ENCODE measurements at places on chromosomes 5 and 9.

GRCh38 chr9:128611600-128612394 lies 44.9 kb downstream of the DYNC2I2 start:
- DNase-seq: no peak

DNA sequence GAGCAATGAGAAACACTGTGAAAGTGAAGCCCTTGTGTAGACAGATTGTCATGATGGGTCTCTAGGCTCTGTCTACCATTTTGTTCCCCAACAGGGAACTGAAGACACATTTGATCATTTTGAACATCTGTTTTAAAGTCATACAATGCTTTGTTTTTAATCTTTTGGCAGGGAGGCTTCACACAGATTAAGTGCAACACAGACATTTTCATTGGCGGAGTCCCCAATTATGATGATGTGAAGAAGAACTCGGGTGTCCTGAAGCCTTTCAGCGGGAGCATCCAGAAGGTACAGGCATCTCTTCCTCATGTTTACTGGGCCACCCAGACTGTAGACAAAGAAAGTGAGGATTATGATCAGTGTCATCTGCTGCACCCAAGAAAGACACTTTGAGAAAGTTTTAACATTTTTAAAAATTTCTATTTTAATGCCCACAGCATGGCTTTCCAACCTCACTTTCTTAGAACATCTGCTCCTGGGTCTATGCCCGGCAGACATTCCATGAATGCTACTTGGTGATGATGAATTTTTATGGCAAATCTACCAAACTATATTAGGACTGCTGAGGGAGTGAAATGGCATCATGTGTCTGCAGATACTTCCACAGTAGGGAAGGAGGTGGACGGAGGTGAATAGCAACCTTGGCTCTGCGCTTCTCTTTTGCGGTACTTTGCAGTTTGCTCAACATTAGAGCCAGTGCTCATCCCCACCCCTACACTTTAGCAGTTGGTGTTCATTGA lies 121.3 kb downstream of the LIFR start:
- no peak for DNase-seq

DNA sequence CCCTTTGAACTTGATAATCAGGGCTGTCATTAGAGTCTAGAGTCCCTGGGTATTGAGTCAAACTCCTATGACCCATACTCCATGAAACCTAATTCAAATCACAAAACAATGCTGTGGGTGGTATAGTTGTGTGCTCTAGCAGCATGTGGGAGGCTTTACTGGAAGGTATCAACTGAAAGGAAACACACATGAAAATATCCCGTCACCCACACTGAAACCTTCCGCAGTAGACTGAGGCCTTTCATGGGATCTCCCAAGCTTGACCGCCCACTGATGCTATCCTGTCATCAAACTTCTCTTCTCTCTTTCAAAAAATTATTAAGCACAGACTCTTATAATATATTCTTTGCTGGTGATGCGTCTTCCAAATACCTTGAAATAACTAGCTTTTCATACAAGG lies 569.1 kb upstream of the MEF2C start:
- DNase-seq: no peak

DNA sequence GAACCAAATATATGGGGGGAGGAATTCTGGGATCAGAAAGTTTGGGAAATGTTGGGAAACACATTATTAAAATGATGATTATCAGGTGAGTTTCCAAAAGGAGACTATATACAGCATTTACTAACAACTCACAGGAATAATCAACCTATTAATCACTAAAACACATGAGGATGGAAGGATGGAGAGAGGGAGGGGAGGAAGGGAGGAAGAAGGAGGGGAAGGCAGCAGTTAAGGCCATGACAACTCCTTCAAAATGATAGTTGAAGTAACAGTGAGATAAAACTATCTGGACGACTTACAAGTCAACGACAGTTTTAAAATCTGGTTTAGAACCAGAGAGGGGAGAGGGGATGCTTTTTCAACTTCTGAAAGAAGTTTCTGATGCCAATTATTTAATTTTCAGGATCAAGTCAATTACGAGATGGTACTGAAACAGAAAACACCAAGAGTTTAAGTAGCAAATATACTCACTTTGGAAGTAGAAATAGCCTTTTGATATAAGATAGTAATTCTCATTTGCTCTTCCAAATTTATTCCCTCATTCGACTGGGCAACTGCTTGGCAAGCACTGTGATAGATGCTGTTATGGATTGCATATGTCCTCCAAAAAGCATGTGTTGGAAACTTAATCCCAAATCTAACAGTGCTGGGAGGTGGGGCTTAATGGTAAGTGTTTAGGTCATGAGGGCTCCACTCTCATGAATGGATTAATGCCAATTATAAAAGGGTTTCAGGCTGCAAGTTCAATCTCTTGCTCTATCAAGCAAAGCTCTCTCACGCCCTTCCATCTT lies 30.4 kb downstream of the FBXW11 start:
- no peak for DNase-seq

GRCh38 chr9:121369595-121370265 lies at the start of gene STOM:
Gene STOM, minus strand, starts transcription at chr9:121370250. Its CDS starts 63 bp downstream, at chr9:121370187.
- no peak for DNase-seq

GRCh38 chr5:96327722-96328121 lies 105.3 kb downstream of the PCSK1 start:
- no peak for DNase-seq

- DNase-seq: no peak
These were observed 24.1 kb downstream of the GSN start for GRCh38 chr9:121292051-121292450.

- DNase-seq: no peak
These were observed 57.0 kb downstream of the COL15A1 start for GRCh38 chr9:99000476-99001395.

GRCh38 chr9:129109537-129109903 lies 1.1 kb downstream of the CRAT start:
- no peak for DNase-seq

DNA sequence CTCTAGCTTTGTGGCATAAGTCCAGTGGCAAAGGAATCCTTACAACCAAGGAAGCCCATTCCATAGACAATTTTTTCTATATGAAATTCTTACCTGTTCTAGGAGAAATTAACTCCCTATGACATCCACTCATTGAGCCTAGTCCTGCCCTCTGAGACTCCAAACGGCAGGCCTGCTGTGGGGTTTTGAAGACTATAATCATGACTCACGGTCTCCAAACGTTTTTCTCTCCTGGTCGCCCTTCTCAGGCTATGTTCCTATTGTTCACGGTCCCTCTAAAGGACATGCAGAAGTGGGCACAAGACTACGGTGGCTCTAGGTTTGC lies 611 bp downstream of the EXOSC3 start:
- no peak for DNase-seq

DNA sequence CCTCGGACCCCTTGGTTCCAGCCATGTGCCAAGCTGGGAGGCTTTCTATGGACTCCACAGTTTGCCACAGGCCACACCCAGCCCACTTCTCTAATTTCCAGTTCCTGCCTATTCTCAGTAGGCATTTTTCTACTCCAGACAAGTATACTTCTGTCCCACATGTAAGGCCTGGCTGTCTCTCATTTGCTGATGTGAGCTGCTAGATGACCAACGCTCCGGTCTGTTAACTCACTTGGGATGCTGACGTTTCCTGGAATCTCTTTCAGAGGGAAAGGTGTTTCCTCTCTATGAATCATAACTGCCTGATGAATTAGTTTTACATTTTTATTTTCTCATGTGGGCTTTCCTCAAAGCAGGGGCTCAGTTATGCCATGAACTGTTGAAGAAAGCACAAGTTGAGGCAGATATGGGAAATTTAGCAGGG lies 36.3 kb downstream of the ERGIC1 start:
- DNase-seq: no peak

DNA sequence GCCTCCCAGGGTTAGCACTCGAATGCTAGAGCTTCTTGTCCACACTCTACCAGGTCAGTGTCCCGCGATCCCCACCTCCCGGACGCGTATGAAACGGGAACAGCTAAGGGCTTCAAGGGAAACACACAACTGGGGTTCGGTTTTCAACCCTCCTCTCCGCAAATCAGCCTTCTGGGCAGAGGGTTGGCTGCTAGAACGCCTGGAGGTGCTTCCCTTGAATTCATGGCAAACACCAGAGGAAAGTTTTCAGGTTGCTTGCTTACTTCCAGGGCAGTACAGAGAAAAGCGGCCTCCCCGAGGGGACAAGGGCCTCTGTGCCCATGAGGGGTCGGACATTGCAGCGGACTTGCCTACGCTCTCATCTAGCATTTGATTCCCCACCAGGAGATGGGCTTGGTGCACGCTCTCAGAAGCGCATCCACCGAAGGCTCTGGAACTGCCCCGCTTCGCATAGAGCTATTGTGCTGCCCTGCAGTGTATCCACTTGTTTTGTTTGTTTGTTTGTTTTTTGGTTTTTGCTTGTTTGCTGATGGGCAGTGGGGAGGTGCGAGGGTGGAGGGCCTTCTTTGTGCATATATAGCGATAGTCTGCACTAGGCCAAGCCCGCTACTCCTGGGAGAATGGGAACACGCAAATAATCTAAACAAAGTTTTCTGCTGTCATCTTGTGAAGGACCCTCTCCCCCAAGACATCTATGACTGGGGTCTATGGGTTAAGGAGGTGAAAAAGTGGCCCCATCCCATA lies 1.3 kb upstream of the DMRT3 start:
- DNase-seq: no peak

- DNase-seq: no peak
These were observed 283.3 kb downstream of the TMEM167A start for GRCh38 chr5:82793808-82794419.

- DNase-seq: no peak
These were observed 198.9 kb upstream of the WWC1 start for GRCh38 chr5:168092209-168093185.

DNA sequence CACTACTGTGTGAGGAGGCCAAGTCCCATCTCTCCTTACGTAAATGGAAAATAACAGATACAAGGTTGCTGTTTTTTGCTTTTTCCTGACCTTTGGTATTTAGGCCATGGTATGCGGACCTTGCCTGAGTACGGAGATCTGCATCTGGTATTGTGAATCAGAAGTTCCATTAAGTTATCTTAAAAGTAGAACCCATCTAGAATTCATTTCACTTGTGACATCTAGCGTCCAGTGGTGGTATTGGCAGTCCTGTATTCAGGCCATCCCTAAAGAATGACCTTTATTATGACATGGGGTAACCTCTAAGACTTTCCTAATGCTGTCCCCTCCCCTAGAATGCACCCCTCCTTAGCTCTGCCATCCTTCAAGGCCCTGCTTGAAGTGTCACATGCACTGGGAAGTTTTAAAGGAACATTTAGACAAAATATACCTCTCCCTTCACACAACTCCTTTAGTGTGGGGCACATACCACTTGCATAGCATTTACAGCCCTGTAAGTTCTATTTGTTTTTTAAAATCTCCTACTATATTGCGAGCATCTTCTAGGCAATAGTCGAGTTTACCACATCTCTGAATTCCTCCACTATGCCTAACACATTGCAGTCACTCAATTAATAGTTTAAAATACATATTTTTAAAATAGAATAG lies 1.9 kb upstream of the SPDL1 start:
- peak; percentile 5 for DNase-seq

GRCh38 chr9:85200726-85201404 lies 531.3 kb downstream of the NTRK2 start:
- no peak for DNase-seq

DNA sequence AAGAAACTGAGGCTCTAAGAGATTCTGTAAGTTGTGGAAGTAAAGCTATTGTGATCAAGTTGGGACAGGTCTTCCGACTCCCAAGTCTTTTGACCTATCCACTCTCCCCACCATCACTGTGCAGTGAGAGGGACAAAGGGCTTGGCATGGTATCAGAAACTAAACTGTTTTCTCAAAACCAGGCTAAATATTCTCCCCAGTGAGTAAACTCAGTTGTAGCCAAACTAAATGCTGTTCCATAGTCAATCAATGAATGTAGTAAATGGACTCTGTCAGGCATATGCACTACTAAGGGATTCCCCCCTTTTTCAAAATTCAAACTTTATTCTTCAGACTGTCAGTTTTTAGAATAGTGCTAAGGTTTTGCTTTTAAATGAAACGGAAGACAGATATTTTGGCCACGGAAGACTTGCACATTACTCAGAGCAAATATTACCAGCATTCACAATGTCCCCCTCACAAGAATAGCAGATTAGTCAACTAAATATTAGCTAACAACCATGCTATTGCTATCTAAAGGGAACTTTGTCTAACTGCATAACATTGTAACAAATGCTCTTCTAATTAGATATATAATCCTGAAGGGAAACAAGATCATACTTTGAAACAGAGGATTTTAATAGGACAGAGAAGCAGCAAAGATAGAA lies 7.1 kb downstream of the PRKAA1 start:
- DNase-seq: no peak

GRCh38 chr5:37661227-37661920 lies 178.5 kb downstream of the GDNF start:
- DNase-seq: no peak

DNA sequence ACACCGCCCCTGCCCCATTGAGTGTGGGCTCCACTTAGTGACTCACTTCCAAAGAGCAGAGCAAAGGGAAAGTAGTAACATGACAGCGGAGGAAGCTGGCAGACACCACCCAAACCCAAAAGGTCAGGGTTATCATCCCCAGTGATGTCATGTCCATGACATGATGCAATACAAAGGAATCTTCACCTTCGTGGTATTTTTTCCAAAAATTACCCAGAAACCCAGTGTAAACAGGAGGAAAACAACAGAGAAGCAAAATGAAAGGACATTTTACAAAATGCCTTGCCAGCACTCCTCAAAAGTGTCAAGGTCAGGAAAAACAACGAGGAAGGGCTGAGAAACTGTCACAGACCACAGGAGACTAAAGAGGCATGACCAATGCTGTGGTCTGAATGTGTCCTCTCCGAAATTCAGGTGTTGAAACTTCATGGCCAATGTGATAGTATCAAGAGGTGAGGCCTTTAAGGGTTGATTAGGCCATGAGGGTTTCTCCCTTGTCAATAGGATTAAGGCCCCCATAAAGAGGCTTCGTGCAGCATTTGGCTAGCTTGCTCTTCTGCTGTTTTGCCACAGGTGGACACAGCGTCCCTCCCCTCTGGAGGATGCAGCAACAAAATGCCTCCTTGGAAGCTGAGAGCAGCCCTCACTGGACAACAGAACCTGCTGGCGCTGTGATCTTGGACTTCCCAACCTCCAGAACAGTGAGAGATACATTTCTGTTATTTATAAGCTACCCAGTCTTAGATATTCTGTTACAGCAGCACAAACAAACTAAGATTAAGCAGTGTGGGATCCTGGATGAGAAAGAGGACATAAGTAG lies 30.5 kb upstream of the MED10 start:
- DNase-seq: no peak

DNA sequence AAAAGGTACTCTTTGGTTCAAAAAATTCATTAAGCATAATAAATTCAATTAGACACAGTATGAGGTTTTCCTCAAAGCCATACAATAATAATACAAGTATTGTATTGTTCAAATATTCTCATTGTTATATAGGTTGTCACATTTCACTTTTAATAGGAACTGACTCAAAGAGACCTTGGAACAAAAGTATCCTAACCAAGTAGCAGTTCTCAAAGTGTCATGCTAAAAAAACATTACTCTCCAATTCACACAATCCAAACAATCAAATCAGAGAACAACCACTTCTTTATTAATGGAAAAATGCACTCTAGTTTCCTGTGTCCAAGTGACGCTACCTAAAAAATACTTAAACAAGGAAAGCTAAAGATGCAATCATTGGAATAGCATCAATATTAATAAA lies 115.4 kb downstream of the DENND1A start:
- DNase-seq: no peak

GRCh38 chr5:150587856-150588595 lies 52.4 kb upstream of the SYNPO start:
- no peak for DNase-seq

GRCh38 chr5:14930486-14930885 lies 58.9 kb upstream of the ANKH start:
- DNase-seq: no peak

- DNase-seq: no peak
These were observed 192.5 kb upstream of the TUT7 start for GRCh38 chr9:86546712-86547111.

All from cerebellar nuclear complex (tissue), 1 donor.